ENCODE measurements at places on chromosomes 6 and 20. TPM values are rescaled to one million over a fixed set of nuclear protein-coding genes. Genes with fewer than 3 reads are reported as not detected.

The GCNT2 gene
- 1.3 TPM for polyA plus RNA-seq

The NMBR gene
- not detected for polyA plus RNA-seq

The COL11A2 gene
- 0.40 TPM for polyA plus RNA-seq

The TAP1 gene
- 324 TPM for polyA plus RNA-seq

The NKX2-2 gene
- polyA plus RNA-seq: not detected

The C6orf52 gene
- not detected for polyA plus RNA-seq

The ANKEF1 gene
- 5.2 TPM for polyA plus RNA-seq

The CGAS gene
- polyA plus RNA-seq: 19.9 TPM
